Inflammatory macrophage treated with lipopolysaccharide for 1 hour (primary cell): ENCODE measurements at places on chromosomes 6 and 20.

DNA sequence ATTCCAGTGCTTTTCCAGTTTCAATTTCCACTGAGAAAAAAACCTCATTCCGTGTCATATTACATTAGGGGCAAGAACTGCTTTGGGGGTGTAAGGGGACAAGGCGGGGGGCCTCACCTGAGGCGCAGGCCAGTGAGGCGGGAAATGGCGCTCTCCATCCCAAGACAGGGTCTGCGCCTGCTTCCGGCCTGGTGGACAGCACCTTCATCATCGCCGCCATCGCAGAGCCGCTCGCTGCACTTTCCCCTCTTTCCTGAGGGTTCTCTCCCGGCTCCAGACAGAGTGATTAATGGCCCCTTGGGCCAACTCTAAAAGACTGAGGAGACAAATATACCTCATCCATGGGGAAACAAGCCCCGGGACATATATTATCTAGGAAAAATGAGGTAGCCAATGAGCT, 270.0 kb upstream of the SOX4 start:
- DNase-seq, result no peak

GRCh38 chr6:144338474-144338873, 53.3 kb downstream of the UTRN start:
- DNase-seq, result no peak

DNA sequence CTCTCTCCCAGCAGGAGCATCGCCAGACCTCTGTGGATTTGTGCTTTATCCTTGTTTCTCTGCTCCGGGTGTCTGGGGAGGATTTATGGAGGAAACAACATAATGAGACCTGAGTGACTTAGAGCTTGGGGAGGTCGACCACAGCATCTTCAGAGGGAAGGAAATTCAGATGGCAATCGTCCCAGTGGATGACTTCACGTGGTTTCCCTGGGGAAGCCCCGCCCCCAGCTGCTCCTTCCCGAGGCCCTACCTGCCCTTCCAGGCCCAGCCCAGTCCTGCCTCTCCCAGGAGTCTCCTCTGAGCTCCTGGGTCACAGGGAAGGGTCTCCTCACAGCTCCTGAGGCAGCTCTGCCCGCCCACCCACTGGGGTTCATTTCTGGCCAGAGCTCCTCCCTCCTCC, 430.3 kb upstream of the SULF2 start:
- no peak for DNase-seq

GRCh38 chr6:134624781-134625180, 306.9 kb upstream of the SGK1 start:
- DNase-seq, result no peak

DNA sequence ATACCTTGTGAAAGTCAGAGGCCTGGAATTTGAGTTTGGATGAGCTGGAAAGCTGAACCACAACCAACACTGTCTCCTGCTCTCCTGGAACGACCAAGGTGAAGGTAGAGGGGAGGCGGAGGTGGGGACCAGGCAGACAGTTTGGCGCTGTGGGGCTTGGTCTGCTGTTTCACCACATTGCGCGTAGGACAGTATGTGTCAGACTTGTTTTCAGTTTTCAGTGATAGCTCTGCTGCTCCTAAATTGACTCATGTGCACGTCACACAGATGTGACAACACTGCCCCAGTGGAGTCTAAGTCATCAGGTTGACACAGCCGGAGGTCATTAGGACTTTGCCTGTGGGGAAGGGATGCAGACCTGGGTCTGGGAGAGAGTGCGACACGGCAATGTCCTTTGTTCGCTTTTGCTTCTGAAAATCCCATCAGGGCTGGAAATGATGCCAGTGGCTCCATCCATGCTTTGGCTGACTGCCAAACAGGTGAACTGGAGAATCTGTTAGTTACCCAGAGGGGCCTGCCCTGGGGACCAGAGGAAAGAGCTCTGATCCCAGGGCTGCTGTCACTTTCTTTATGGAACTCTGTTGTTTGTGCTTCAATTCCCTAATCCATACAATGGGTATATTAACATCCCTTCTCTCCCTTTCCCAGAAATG, 255.5 kb downstream of the CDC5L start:
- DNase-seq, result peak; percentile 32

- peak; percentile 52 for DNase-seq
Observed at GRCh38 chr6:15401769-15402250, 155.9 kb downstream of the JARID2 start.

DNA sequence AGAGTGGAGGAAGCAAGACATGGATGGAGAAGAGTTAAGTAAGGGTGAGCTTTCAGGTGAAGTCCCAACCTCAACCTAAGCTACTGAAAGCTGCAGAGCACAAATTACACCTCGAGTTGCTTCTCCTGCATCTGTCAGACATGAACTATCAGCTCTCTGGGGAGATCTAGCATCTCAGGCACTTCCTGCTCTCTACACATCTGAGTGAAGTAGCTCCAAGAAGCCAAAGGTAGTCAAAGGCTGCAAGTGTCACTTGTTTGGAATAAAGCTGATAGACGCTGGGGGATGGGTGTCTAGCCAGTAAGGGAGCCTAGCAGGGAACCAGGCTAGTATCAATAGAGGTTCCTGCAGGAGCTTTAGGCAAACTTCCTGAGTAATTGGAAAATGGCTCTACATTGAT, 228.0 kb downstream of the PLCB1 start:
- DNase-seq, result no peak
